Activated T-helper 1 cell treated with anti-CD3 and anti-CD28 coated beads, Interleukin-2, amount 50 U/mL, for 16 hours (primary cell): ENCODE measurements at places on chromosomes 3 and 15.

DNA sequence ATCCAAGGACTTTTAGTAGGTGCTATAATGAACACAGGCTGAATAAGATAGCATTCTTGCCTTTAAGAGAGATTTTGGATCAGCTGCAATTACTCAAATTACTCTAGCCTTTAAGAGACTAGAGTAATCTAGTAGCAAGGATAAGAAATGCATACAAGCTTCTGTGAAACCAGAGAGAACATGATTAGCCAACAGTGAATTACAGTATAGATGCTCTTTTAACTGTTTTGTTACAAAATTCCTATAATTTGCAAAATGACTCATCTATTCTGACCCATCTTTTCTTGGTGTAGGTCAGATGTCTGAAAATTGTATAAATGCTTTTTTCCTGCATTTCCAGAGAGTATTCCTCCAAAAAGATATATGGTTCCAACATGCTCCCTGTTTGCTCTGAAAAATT is 66.9 kb downstream of the CEP63 start:
- no peak for DNase-seq

GRCh38 chr15:72585476-72586058 is 68.9 kb upstream of the GOLGA6B start:
- no peak for DNase-seq

- no peak for DNase-seq
These were observed 21.3 kb downstream of the ADGRG7 start for GRCh38 chr3:100630664-100631063.

DNA sequence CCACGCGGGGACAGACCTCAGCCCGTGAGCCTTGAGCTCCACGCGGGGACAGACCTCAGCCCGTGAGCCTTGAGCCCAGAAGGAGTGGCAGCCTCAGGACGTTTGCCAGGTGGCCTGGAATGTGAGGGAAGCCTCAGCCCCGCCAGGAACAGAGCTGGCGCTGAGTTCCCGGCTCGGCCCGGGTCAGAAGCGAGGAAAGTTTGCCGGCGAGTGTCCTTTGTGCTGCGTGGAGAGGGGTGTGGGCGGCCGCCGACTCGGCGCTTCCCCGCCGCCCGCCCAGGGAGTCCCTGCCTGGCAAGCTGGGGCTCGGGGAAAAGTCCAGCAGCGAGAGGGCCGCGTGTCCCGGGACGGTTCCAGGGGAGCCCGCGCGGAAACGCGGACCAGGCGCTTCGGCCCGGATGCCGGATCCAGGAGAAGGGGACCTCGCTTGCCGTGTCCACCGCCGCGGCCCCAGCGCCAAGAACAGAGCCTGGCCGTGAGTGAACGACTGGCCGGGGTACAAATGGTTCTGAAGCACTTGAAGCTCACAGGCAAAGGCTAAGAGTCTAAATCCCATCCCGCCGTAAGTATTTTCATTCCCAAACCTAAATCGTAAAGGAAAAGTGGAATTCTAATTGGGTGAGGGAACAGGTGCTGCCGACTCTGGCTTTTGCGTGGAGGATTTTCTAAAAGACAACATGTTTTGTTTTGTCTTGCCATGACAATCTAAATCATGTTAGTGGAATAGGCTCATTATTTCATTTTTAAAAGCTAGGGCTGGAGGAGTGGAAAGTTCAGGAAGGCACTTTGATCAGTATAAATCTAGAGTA is 1.7 kb downstream of the LRRN1 start:
- no peak for DNase-seq

DNA sequence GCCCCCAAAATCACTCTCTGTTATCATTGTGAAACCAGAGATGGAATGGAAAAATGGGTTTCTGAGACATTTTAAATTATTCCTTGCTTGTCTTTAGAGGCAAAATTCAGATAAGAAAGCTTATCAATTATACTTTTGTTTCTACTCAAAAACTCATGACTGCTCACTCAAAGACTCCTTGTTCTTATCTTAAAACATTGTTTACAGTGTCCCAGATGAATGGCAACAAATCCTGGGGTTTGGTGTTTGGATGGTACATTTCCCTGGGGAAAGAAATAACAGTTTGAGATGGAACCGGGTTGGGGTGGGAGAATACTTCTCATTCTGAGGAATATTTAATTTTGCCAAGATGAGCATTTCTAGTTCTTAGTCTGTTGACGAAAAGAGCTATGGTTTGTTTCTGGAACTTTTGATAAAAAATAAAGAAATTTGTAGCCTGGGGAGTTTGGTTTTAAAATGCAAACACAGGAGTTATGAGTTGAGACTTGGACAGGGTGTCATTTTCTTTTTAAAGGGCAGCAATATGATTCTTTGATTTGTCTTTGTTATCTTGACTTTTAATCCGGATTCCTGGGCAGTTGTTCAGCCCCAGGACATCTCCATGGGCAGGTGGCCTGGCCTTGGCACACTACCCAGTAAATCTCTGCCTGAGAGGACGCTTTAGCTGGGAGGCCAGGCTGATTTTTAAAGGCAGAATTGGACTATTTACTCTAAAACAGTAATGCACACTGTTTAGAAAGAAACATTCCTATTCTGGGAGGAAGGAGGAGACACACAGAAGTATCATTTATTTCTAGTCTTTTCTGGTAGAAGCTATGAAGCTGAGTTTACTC is 32.4 kb downstream of the BTD start:
- no peak for DNase-seq

DNA sequence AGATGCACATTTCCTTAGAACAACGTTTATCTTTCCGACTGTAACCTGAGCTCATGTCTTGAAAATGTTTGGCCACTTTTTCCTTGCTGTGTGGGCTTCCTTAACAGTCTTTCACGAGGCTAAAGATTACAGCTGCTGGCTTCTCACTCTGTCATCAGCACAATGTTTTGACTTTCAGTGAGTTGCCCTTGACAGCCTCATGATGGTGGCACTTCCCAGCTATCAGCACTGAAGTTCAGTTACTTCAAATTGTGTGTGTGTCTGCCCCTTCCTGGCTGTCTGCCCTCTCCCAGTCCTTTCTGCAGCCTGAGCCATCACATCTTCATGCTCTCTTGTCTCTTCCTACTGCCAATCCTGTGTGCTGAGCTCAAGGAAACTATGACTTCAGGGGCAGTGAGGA is 152.2 kb downstream of the NTRK3 start:
- no peak for DNase-seq

DNA sequence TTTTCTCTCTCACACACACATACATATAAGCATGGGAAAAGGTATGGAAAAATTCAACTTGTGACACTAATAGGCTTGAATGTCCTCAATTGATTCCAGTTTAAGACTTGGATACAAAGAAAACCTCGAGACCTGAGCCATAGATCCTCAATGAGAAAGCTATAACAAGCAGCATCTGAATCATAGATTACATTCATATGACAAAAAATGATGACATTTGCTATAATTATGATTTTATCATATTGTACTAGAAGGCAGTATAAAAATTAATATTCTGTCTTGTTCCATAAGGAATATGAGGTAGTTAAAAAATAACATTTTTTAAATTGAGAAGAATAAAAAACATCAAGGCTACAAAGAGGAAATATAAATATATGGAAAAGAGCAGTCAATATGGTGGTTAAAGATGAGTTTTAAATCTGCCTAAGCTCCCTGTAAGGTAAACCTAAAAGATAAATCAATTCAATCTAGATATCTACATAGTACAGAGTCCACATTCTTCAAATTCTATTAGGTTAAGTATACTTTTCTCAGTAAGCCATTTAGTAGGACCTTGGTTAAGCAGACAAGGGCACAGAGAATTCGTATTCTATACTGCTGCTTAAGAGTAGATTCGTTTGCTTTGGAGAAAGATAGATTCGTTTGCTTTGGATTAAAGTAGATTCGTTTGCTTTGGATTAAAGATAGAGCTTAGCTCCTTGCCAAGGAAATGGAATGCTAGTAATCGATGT is 175.7 kb downstream of the STAG1 start:
- no peak for DNase-seq

GRCh38 chr15:91522605-91523332 is 330.7 kb upstream of the SLCO3A1 start:
- no peak for DNase-seq

DNA sequence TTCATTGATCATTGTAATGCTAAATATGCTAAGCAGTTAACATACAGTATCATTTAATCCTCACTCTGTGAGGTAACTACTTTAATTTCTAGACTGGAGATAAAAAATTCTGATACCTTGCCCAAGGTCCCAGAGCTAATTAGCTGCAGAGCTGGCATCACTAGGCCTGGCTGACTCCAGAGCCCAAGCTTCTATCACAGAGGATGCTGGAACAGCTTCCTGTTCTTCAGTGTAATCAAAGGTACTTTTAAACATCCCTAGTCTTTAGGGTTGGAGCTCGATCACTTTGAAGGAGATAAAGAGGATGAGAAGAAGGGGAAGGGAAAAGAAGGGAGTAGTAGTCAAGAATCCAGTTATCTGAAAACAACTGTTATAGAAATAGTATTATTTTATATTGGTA is 37.1 kb upstream of the BOC start:
- DNase-seq = no peak

GRCh38 chr15:23003736-23004135 is 23.6 kb upstream of the CYFIP1 start:
- no peak for DNase-seq

- DNase-seq = no peak
These were observed 487.6 kb downstream of the NAALADL2 start for GRCh38 chr3:175346573-175347356.

DNA sequence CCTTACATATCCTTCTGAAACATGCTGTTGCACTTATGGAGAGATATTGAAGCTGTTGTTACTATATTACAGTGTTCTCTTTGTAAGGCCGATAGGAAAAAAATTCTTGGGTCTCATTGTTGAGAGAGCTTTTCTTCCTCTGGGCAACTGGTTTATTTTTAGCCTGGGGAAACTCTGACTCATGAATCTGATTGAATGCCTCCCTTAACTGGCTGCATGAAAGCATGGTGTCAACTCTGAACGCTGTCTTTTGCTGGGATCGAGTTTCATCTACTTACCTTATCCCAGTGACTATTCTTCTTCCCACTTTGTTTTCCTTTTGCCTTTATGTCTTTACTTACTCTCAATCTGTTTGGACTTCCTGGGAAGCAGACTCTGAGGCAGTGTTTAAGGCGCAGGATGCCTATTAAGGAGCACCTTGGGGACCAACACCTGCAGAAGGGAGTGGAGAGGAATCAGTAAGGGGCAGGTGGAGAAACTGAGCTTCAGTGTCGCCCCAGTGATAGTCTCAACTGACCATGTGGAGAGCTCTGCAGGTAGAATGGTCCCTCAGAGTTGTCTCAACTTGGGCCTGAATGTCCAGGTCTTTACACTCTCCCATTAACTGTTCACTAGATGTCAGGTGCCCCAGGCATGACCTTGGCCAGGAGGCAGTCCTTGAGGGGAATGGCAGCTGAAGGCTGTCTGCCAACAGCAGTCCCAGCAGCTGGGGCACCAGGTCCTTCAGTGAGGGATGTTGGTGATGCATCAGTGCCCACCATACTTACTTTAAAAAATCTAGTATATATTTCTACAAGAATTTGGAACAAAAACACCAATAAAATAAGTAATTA is 88.9 kb upstream of the CCNL1 start:
- DNase-seq = no peak
